ENCODE measurements at places on chromosomes 13 and 19. TPM values are rescaled to one million over a fixed set of nuclear protein-coding genes. Genes with fewer than 3 reads are reported as not detected.

The SPRED3 gene
- total RNA-seq, result 0.29 TPM

DNA sequence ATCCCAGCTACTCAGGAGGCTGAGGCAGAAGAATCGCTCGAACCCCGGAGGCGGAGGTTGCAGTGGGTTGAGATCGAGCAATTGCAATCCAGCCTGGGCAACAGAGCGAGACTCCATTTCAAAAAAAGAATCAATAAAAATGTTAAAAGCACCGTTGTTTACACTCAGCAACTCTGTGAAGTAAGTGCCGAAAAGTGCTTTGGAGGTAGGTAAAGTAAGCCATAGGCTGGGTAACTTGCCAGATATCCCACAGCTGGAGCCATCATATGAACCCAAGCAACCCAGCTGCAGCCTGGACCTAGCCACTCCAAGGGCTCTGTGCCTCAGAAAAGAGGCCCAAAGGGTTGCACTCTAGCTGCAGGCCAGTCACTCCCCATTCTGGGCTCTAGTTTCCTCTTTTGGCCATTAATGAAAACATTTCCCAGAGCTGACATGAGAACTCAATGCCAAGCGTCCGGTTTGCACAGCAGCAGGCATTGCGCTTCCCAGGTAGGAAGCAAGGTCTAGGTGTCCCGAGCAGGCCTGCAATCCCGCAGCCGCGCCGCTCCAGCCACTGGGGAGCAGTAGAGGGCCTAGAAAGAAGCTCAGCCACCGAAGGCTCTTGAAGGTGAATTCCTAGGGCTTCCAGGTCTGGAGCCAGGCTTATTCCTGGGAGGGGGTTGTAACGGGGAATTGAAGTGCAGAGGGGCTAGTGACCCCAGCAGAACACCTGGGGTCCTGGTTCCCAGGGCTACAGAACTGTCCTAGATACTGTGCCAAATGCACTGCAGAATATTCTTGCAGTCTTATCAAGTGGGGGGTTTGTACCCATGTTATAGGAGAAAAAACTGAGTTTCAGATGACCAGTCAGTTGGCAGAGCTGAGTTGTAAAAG, 4.1 kb upstream of the CD79A start:
- no peak overlapping the region for H3K4me3 ChIP-seq
- no peaks in the 10 kb centered on the region for H3K4me1 ChIP-seq
- H3K27ac ChIP-seq, result no peak overlapping the region

The CLEC4G gene
- total RNA-seq, result 3.7 TPM

GRCh38 chr13:39038569-39039030, 344 bp downstream of the NHLRC3 start:
- H3K27me3 ChIP-seq, result no peaks in the 10 kb centered on the region
- H3K4me3 ChIP-seq, result peak overlapping the region; percentile 90
- peak overlapping the region; percentile 90 for H3K27ac ChIP-seq
- H3K4me1 ChIP-seq, result no peaks in the 10 kb centered on the region

DNA sequence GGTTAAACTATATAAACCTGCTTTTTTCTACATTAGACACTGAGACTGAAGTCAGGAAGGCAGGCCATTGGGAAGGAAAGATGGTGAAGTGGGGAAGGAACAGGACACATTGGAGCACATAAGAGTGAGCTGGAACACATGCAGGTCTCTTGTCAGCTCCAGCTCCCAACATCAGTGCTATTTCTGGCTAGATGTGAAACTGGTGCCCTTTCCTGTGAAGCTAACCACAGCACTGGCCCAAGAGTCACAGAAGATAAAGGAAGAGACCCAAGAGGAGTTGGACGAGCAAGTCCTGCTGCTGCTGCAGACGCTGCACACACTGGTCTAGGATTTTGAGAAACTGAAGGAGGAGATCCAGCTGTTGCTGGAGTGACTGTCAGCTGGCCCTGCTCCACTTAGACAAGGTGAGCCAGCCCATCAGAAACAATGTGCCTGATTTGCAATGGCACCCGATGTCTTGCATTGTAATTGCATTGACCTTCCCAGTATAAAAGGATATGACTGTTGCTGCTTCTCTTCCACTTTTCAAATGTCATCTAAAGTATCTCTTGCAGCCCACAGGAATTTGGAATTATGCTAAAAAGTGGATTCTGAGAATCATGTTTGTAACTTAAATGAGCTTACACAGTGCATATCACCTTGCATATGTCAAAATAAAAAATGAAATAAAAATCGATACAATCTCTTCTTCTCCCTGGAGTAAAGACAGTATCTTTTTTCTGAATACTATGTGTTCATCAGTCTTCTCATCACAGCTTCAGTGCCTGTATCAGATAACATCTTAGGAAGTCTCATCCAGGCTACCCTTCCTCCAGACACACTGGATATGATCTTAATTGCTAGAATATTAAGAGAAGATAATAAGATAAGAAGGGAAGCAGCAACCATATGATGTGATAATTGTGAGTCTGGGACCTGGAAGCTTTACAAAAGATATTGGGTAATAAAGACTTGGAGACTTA, 230.7 kb upstream of the SPRY2 start:
- H3K36me3 ChIP-seq, result no peaks in the 10 kb centered on the region
- H3K27ac ChIP-seq, result no peak overlapping the region
- H3K4me3 ChIP-seq, result no peak overlapping the region
- DNase-seq, result no peak
